Kidney glomerular epithelial cell (primary cell): ENCODE measurements at places on chromosomes 1 and 21.

DNA sequence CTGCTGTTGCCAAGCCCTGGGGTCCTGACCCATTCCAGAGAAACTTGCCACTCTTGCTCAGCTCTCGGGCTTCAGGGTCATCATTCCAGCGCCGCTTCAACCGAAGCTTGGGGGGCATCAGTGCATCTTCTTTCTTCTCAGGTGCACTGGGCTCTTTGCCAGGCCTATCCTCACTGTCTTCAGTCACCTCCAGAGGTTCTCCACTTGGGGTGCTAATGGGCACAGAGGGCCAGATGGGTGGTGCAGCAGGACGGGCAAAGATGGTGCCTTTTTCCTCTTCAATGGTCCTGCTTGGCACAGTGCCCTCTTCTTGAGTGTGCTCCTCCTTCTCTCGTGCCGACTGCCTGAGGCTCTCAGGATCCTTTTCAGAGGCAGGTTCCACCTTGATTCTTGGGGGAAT is 13.3 kb downstream of the ETV3 start:
- DNase-seq: no peak

GRCh38 chr21:32549440-32549839 is 35.9 kb downstream of the TCP10L start:
- DNase-seq: no peak

- DNase-seq: no peak
Measured at GRCh38 chr1:36166938-36167905, 11.3 kb downstream of the MAP7D1 start.

GRCh38 chr1:235703506-235703905 is 53.9 kb upstream of the GNG4 start:
- DNase-seq: peak; percentile 29

DNA sequence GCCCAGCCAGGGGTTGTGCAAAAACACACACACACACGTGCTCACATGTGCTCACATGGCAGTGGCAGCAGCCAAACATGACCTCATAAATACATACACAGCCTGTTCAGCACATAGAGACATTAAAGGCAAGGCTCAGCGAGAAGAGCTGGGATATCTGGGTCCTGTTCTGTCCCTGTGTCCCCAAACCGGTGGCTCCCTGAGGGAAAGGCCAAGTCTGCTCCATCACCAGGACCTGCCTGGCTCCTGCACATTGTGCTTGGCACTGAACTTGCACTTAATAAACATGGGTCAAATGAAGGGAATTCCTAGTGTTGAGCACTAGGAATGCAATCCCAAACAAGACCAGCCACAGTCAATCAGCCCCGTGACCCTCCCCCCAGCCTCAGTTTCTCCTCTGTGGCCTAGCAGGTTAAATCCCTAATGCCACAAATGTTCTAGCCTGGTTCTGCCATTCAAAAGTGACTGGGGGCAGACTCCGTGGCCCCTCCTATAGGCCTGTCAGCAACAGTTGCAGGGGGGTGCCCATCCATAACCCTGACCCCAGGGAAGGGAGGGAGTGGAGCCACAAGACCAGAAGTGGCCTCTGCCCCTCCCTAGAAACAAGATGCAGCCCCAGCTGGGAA is 160.9 kb upstream of the VAMP3 start:
- DNase-seq: no peak

DNA sequence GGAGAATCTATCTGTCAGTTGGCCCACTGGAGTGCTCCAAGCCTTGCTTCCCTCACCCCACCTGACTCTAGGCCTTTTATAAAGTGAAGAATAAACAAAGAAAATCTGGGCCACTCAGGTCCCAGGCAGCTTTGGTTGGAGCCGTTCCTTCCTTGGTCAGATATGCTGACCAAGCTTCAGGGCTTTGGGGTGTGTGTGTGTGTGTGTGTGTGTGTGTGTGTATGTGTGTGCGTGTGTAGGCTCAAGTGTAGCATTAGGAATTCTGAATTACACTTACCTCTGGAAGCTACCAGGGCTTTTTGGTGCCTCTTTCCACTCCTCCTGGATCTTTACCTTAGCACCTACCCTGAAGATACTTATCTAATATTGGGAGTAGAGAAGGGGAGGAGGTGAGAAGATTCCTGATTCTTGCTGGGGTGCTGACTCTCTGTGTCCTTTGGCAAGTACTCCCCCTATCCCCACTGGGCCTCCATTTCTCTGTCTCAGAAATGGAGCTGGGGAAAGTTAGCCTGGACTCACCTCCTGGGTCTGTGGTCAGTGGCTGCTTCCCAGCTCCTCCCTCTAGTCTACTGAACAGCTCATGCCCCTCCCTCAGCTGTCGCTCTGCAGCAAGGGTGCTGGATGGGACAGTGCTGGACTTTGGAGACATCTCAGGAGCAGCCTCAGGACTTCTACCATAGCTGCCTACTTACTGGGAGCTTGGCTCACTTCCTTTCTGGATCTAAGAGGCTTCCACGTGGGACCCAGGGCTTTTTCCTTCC is 10.8 kb downstream of the FOXD2 start:
- no peak for DNase-seq

- no peak for DNase-seq
Measured at GRCh38 chr1:8122160-8122476, 96.0 kb upstream of the ERRFI1 start.

DNA sequence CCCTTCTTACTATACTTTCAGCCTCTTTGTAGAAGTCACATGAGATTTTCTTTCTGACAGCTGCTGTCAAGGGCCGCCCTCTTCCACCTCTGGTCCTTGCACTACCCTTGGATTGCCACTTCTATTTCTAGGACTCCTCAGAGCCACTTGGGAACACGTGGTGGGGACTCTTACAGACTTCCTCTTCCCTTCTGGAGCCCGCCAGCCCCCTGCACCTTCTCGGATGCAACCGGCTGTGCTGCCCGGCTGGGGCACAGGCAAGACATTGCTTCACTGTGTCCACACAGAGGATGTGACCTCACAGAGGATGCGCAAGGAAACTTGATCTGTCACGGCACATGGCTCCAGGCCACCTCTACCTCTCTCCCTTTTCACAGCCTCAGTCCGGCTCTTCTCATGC is 2.4 kb upstream of the IKBKE start:
- DNase-seq: no peak

DNA sequence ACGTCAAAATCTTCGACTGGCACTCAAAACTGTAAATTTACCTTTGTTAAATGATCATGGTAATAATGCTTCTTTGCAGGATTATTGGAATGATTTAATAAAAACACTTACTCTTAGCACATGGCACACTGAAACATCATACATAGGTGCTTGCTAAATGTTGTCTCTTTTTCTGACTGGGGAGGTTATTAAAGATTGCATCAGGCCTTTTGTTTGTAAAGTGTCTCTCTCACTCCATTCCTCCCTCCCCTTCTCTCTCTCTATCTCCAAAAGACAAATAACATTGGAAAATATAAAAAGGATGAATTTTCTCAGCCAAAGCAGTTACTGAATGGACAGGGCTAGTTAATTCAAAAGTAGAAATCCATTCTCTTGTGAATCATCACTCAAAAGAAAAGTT is 404.2 kb downstream of the DPYD start:
- DNase-seq: no peak

DNA sequence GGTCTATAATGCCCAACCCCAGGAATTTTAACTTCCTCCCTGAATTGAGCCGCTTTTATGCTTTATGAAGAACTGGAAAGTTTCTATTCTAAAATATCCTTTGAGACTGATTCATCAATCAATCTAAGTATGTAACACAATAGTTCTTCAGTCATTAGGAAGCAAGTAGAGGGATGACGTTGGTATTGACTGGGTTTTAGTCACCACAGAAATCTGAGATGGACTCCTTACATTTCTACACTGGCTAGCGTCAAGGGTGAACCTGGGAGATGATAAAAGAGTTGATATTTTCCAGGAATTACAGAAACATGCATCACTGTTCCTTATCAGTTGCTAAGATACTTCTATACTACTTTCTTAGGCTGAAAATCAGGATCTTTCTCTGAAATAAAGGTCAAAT is 308.0 kb downstream of the HMCN1 start:
- no peak for DNase-seq

- DNase-seq: peak; percentile 20
Measured at GRCh38 chr1:217721692-217722091, 90.5 kb downstream of the SPATA17 start.

- DNase-seq: no peak
Measured at GRCh38 chr1:119762953-119763352, 5.8 kb downstream of the HMGCS2 start.

DNA sequence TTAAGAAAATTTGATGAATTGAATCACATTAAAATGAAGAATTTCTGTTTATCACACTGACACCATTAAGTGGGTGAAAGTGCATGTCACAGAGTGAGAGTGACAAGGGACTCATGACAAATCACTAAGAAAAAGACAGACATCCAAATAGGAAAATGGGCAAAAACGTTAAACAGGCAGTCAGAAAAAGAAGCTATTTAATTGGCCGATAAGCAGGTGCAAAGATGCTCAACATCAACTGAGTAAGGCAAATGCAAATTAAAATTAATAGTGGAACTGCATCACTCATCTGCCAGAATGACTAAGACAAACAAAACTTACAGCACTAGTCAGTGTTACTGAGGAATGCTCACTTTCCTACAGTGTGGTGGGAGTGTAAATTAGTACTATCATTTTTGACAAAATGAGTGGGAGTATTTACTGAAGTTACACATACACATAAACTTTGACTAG is 39.2 kb upstream of the RUNX1 start:
- DNase-seq: no peak

- peak; percentile 80 for DNase-seq
Measured at GRCh38 chr1:116826818-116827606, 72.8 kb downstream of the CD2 start.

DNA sequence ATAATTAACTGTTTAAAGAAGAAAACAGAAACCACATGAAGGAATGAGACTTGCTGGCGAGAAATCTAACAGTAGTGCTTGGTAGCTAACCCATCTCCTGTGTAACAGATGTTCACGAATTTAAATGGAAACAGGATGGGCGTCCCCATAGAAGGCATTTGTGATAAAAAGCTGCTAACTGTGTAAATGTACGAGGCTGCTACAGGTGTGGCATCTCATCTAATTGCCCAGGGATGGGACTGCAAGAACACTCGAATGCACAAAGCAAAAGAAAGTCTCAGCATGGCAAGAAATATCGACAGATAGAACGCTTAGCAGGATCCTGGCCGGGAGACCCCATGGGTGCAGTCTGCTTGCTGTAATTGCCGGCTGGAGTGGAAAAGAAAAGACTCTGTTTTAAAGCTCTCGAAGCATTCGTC is 112.7 kb downstream of the RUNX1 start:
- DNase-seq: no peak

- DNase-seq: no peak
Measured at GRCh38 chr1:3790500-3790923, 5.8 kb downstream of the LRRC47 start.

GRCh38 chr21:41186755-41187536 is 19.0 kb downstream of the BACE2 start:
- DNase-seq: no peak

GRCh38 chr1:4468386-4468785 is 186.0 kb upstream of the AJAP1 start:
- no peak for DNase-seq

DNA sequence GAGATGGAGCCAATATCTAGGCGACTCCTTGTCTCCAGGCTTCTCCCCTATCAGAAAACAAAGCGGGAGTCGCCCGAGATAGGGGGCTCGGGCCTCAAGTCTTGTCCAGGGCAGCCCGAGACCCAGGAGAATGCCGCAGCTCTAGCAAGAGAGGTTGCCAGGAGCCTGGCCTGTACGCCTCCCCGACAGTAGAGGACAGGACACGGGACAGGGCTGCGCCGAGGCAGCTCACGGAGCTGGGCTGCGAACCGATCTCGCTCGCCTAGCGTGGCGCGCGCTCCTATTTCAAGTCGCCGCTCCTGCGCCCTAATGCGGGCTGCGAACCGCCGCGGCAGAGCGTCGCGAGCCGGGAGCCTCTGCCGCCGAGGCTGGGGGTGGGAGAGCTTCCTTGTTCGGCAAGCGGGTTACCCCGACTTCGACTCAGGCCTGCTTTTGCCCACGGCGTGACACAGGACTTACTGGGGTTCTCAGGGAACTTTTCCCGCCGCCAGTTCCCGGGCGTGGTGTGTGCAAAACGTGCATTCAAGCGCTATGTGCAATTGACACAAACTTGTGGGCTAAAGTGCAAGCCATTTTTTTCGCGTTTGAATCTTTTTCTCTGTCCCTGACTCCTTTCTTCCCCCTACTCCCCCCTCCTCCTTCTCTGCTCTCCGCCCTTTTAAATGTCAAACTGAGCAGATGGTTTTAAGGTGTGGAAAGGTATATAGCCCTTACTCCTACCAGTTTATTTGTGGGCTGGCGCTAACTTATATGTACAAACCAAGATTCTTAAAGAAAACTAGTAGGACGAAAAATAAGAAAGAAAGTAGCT is 2.4 kb upstream of the PROX1 start:
- DNase-seq: no peak

GRCh38 chr1:103457886-103458455 is 67.5 kb upstream of the RNPC3 start:
- DNase-seq: no peak

- no peak for DNase-seq
Measured at GRCh38 chr1:97691325-97691724, 229.5 kb downstream of the DPYD start.

- no peak for DNase-seq
Measured at GRCh38 chr1:233905416-233906051, 1.1 kb downstream of the SLC35F3 start.

DNA sequence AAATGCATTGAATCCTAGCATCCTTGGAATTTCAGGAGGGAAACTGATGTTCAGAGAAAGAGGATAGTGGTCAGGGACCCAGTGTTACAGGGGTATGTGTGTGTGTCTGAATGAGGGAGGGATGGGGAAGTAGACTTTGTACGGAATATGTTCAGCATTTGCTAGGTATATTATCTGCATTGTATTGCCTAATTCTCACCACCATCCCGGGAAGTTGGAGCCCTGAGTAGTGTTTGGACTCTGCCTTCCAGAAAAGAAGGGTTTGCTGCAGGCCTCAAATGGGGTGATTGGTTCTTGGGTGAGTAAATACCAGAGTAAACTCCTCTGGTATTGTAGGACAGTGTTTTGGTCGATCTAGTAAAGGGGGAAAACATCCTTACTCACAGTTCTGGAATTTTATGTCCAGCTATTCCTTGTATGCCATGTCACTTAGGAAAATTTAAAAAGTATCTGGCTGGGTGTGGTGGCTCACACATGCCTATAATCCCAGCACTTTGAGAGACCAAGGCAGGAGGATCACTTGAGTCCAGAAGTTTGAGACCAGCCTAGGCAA is 7.1 kb upstream of the ZNF496 start:
- no peak for DNase-seq

- no peak for DNase-seq
Measured at GRCh38 chr1:198606020-198606438, 32.8 kb upstream of the PTPRC start.

- no peak for DNase-seq
Measured at GRCh38 chr1:184187097-184187496, 135.6 kb downstream of the TSEN15 start.
